ENCODE measurements at places on chromosomes 3 and 15.

DNA sequence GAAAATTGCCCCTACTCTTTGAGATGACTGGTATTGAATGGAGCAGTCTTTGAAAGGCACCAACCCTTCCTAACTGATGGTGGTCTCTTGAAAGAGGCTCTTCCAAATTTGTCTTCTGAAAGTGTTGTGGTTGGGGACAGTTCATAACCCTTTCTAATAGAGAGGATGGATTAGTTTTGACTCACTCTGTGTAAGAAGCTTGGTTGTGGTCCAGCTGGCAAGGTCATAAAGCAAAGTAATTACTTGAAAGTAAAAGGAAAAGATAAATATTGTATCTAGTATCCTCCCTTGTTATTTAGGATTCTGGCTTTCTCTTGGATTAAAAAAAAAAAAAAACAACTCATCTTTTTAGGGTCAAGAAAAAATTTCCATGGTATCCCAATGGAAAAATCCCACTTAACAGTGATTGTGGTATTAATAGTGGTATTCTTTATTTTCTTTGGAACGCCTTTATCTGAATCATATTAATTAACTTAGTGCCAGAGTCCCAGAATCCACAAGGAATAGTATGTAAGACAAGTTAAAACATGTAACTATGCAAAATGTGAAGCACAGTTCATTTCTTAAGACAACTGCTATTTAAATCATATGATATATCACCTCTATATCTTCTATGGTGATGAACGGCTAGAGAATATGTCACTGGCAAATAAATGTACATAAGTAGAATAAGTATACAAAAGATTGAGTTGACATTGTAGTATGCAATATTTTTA, 469.3 kb upstream of the CDIN1 start:
- DNase-seq, result no peak

- DNase-seq, result no peak
Observed at GRCh38 chr15:99613887-99614647, 48.3 kb downstream of the MEF2A start.

DNA sequence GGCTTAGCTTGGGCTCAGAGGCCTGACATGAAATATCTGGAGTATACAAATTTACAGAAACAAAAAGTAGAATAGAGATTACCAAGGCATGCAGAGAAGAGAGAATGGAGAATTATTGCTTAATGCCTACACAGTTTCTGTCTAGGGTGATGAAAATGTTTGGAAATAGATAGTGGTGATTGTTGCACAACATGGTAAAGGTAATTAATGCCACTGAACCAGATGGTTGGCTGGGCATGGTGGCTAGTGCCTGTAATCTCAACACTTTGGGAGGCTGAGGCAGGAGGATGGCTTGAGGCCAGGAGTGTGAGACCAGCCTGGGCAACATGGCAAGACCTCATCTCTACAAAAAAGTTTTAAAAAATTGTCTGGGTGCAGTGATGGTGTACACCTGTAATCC, 46.6 kb upstream of the OSBPL11 start:
- DNase-seq, result no peak

DNA sequence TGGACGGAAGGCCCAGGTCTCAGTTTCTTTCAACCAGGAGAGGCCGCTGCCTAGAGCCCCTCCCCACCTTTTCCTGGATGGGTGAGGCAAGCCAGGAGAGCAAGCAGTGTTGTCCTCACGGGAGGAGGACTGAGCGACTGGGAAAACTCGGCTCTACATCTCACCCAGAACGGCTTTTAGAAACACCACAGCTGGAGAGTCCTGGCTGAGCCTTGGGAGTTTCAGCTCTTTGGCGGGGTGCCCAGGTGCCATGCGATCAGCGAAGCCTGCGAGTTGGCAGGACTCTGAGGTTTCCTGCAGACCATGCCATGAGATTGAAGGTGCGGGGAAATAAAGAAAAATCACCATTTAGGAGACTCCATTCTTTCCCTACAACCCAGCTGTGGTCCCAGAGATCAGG, 26.0 kb downstream of the PPCDC start:
- DNase-seq, result no peak

DNA sequence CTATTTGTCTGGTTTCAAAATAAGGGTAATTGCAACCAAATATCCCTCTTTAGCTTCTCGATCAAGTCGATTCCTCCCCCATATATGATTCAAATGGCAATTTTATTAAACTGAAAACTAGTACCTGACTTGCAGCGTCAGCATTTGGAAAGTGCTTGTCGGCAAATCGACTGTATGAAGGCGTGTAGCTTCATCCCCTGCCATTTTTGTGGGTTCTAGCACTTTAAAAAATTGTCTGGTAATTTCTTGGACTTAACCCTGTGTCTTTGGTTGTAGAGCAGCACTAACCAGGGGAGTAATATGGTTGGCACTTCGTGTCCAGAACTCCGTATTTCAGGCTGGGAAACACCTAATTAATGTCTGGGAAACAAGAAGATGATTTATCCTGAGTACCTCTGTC, 573 bp downstream of the MME start:
- DNase-seq, result peak; percentile 64

DNA sequence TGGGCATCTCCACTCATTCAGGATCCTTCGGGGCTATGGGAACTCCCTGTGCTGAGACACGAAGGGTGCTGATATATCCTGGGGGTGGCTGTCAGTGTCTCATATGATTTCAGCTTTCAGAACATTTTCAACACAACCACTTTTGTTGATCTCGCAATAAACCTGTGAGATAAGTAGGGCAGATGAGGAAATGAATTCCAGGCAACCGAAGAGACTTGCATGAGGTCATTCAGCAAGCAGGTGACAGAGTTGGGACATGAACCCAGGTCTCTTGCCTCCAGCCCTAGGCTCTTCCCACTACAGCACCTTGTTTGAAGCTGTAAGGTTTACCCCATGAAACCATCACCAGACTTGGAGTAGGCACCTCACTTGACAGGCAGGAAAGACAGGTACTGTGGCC, 16.6 kb downstream of the DUOX1 start:
- no peak for DNase-seq

- no peak for DNase-seq
Observed at GRCh38 chr3:40690749-40691451, 166.1 kb downstream of the ZNF621 start.

DNA sequence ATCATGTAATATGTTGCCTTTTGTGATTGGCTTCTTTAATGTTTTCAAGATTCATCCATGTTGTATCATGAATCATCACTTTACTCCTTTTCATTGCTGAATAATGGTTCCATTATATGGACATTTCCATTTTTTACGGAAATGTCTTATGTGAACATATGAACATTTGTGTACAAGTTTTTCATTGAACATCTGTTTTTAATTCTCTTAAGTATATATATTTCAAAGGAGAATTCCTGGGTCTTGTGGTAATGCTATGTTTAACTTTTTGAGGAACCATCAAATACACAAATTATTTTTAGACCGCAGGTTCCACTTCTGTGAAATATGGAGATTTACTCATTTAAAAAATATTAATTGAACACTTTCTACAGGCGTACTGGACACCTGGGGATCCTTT, 85.7 kb downstream of the ARIH1 start:
- no peak for DNase-seq

DNA sequence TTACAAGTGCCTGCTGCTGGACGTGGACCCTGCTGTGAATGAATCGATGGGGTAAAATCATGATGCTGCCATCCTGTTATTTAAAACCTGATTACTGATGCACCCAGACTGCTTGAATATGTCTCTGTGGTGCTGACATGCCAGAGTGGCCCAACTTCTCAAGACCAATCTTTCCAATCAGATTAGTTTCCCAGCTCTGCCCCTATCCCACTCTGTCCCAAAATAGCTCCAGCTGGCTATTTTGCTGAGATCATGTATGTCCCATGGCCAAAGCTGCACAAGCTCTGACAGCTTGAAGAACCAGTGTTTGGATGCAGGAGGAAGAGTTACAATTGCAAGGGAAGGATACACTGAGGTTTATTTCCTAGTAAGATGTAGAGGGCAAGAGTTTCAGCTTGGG, 153.6 kb downstream of the TMEM108 start:
- DNase-seq, result no peak

DNA sequence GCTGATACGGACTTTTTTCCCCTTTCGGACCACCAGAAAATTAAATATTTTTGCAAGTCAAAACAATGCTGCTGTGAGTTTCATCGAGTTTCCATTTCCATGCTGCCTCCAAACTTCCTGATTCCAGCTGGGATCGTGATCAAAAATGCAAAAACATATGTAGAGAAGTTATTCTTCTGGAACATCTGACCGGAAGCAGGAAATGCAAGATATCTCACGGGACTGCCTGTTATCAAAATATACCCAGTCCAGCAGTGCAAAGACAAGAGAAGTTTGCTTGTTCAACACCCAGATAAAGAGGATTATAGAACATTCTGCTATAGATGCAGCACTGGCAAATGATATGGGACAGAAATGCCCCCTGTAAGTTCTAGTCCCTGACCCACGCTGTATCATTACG, 726.7 kb upstream of the NR2F2 start:
- DNase-seq, result no peak

GRCh38 chr3:152380043-152380442, 111.3 kb downstream of the MBNL1 start:
- no peak for DNase-seq

DNA sequence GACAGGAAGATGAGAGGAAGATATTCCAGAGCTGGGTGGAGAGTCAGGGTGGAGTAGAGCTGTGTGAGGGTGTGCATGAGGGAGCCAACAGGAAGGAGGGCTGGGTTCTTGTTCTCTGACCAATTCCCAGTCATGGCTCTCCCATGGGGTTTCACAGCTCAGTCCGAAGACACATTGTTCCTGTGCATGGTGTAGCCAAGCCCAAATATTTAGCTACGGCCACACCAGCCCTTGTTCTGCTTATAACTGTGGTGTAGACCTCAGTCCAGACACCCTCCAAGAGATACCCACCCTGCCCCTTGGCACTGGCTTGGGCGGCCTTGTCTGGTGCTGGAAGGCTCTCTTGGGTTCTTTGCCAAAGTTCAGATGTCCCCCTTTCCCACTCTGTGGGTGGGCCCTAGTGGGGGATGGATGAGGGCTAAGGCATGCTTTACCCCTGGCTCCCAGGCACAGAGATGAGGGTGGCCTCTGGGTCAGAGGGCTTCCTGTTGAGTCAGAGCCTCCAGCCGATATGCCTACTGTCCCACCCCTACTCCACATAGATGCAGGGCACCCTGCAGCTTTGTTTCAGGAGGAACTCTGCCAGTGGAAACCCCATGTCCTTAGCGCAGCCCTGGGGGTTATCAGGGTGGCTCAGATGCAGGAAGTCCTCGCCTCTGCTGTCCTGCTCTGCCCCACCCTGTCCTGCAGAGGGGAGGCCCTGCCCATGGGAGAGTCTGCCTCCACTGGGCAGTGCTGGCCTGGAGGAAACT, 271.2 kb upstream of the CTDSPL start:
- DNase-seq, result no peak

GRCh38 chr3:149460117-149460516, 14.4 kb upstream of the TM4SF4 start:
- DNase-seq, result no peak

DNA sequence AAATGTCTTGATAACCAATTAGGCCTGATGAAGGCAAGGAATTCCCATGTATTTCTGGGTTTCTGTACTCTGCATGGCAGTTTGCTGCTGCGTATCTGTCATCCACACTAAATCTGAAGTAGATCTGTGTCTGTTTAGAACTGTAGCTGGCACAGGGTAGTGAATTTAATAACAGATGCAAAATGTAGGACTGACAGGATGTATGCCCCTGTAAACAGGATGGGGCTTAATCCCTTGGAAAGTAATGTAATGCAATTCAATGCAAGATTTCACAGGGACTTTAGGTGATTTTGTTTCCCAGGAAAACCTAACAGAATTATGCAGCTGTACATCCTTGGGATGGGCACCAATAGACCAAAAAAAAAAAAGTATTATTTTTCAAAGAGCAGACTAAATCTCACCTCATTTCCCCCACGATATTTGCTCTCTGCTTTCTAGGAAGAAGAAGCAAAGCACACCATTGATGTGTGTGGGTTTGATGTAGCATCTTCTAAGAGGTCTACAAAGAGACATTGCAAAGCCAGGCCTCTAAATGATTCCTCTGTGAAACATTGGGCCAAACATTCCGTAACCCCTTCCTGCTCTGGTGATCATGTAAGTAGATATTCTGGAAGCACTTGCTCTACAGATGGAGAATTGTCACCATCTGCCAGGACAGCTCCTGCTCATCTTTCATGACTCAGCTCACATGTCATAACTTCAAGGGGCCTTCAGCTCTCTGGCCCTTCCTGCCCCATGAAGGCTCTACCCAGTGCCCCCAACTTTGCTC, 464.3 kb upstream of the RGMA start:
- DNase-seq, result no peak

DNA sequence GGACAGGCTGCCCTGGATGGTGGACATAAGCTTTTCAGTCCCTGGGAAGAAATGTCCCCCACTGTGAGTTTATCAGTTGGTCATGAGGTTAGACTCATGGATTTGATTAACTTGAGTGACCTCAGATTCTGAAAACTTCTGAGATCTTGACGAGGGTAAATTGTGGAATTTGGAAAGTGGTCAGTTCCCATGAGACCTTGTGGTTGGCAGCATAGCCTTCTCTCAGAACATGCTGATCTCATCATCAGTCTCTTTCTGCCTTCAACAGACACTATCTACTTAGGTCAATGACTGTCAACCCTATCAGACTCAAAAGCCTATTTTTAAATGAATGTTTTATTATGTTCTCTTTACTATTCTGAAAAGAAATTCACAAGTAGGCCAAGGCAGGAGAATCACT, 45.6 kb upstream of the NDUFB4 start:
- DNase-seq, result no peak

- DNase-seq, result no peak
Observed at GRCh38 chr3:87625876-87626275, 349.5 kb upstream of the POU1F1 start.

- DNase-seq, result no peak
Observed at GRCh38 chr15:28124841-28125240, 25.7 kb upstream of the OCA2 start.

GRCh38 chr3:60920519-60920918, 330.7 kb downstream of the FHIT start:
- no peak for DNase-seq

DNA sequence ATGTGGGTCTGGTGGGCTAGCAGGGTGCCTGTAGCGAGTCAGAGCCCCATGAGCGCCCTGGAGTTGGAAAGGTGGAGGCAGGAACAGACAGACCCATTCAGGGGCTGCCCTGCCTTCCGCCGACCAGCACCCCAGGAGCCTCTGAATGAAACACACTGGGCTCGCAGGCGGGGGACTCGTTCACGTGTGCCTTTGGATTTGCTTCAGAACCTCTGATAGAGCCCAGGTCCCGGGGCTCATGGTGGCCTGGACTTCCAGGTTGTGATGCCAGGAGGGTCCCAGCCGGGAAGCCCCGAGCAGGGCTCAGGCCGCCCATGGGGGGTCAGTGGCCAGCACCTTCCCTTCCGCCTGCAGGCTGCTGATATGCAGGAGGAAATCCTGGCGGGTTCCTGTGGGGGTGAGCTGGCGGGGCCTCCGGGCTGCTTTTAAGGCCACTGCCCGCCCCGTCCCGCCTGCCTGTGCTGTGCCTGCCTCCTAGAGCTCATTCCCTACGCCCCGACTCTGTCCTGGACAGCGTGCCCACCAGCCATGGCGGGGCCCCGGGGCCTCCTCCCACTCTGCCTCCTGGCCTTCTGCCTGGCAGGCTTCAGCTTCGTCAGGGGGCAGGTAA, at the start of gene STAB1:
Gene STAB1 (plus strand): TSS at position 453 of the 610 bp plus-strand sequence. CDS start 76 bp downstream, at position 529.
- DNase-seq, result no peak

GRCh38 chr15:91338766-91339165, 238.7 kb downstream of the SV2B start:
- no peak for DNase-seq

Measured in NAMALWA (cell line).